ENCODE measurements at places on chromosomes 2 and 18.

DNA sequence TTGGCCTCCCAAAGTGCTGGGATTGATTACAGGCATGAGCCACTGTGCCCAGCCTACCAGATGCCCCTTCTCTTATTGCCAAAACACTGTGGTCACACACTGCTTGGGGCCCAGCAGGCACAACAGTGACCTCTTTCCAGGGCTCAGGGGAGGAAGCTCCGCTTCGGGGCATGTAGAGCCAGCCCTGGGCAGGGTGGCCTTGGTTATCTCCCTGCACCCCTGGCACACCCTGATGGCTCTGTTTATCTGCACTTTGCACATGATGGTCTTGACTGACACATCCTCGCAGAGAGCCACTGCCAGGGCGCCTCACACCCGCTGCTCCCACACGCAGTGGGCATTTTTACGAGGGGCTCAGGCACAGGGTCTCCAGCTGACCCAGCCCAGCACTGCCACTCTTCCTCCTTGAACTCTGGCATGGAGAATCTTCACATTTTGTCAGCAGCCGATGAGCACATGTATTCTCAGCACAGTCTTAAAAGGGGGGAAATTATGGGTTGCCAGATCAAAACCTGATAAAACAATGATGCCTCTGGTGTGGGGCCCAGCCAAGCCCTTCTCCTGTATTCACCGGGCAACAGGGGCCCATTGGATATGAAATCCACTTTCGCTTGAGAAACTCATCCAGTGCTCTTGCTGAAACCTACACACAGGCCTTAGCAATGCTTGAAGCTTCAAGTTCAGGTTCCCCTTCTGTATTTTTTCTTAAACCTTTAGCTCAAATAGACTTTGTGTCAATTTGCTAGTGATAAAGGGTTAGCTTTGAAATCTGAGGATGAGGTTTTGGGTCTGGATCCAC, 5.9 kb downstream of the GYPC start:
- no peak for DNase-seq

- DNase-seq: no peak
Observed at GRCh38 chr2:22897428-22897827, 487.6 kb upstream of the KLHL29 start.

GRCh38 chr18:45708831-45709230, 15.2 kb upstream of the SLC14A1 start:
- DNase-seq: no peak

DNA sequence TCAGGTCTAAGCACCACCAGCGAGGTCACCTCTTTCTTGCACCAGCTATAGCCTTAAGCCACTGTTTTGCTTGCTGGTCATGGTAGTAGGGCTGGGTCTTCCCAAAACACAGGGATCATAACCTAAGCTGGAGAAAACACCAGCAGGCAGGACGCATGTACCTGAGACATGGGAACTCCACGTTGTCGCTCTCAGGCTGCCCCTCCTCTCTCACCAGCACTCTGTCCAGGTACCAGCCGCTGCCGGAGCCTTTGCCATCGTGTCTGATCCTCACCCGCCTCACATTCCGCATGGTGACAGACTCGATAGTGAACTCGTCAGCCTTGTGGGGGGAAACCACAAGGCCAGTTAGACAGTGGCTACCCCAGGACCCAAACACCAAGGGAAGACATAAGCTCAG, 79.5 kb downstream of the LOXHD1 start:
- no peak for DNase-seq

DNA sequence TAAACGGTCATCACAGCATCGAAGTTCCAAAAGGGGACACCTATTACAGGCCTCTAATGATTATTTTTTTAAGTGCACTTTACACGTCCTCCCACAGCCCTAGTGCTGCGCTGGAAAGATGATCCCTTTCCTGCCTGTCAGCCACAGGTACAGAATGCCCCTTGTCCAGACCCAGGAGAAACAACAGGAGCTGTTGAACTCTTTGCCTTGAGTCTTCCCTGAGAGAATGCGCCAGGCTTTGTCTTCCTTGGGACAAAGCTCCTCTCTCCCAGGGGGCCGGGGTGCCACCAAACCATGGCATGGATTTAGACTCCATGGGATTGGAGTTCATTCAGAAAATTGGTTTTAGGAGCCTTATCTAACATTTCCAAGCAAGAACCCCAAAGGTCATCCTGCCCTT, 319.0 kb upstream of the SOX11 start:
- DNase-seq: no peak

DNA sequence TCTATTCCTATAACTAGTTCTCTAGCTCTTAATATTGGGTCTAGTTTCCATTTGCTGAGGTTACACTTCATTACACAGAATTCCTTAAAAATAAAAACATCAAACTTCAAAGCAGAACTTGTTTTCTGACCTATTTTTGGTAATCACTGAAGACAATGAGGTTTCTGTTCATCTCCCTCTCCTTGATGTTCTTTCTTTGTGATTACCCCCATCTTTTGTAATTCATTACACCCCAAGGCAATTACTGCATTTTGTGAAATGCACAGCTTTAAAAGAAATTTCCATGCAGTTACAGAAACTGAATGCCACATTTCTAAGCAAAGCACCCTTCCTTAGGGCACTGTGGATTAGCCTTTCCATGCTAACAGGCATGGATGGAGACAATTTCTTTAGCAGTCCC, 363.2 kb upstream of the RND3 start:
- DNase-seq: no peak

DNA sequence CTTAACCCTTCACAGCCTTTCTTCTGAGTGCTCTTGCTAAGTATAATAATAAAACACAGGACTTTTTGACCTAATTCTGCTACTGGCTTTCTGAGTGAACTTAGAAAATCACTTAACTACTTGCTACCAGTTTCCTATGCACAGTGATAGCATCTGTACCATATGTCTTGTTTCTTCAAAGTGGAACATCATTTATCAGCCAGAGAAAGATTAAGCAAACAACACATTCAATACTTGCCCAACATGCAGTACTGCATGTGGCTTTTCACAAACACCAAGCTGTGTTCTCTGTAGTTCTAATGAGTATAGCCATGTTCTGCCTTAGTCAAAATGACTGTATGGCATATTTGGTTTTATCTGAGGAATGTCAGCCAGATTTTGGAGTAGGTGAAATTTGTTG, 1286.6 kb upstream of the ZEB2 start:
- DNase-seq: no peak

DNA sequence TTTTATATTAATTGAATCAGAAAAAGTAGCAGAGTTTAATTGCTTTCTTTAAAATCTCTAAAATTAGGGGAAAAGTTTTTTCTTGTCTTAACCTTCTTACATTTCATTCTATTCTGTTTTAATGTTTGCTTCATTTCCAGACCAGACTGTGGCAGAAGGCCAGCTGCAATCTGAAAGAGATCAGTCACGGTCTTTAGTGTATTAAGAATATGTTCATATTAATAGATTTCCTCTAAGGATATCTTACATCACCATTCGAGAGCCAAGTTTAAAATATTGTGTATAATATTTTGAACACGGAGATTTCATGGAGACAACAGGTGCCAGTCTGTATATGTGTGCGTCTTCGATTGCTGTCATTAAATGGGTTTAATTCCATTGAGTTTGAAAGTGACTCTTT, 230.9 kb upstream of the ZSWIM2 start:
- no peak for DNase-seq

GRCh38 chr18:7668392-7668791, 101.3 kb downstream of the PTPRM start:
- no peak for DNase-seq

DNA sequence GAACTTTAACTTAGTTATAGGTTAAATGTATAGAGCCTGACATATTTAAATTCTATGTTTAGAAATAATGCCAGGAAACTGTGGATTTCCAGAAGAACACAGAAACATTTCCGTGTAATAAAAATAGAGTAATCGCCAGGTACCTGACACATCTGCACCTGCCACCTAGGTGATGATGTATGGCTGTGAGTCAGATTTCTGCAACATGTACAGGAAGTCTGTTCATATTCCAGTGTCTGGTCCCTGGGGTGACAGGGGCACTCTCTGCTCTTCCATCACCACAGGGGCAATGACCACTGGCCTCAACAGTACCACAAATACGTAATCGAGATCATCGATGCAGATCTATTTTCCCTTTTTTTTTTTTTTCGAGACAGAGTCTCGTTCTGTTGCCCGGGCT, 101.1 kb upstream of the LPIN2 start:
- no peak for DNase-seq

DNA sequence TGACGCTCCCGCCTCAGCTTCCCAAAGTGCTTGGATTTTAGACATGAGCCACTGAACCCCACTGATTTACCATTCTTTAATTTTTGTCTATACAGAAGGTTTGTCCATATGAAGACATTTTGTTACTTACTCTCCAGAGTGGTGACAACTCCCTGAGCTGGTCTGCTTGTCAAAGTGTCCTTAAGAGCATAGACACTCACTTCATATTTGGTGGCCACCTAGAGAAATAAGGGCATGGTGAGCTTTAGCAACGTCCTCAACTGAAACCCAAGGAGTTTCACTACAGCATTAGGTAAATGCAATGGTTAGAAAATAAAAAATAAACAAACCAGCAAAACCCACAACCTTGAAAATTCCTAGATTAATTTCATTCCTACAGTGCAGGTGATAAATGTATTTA, 57.8 kb downstream of the FN1 start:
- DNase-seq: no peak

DNA sequence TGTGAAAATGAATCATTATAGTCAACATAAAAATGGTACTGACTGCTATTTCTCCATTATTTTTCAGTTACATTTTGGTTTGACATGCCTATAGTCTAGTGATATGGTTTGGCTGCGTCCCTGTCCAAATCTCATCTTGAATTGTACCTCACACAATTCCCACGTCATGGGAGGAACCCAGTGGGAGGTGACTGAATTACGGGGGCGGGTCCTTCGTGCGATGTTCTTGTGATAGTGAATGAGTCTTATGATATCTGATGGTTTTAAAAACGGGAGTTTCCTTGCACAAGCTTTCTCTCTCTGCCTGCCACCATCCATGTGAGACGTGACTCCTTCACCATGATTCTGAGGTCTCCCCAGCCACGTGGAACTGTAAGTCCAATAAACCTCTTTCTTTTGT, 70.3 kb downstream of the BAZ2B start:
- DNase-seq: no peak

GRCh38 chr2:190470256-190470826, 62.2 kb downstream of the MFSD6 start:
- no peak for DNase-seq

- no peak for DNase-seq
Observed at GRCh38 chr2:9170458-9171130, 36.0 kb upstream of the ASAP2 start.

- no peak for DNase-seq
Observed at GRCh38 chr2:226030369-226030768, 630.9 kb downstream of the NYAP2 start.

- peak; percentile 34 for DNase-seq
Observed at GRCh38 chr18:47284721-47285395, 33.4 kb upstream of the SKOR2 start.

DNA sequence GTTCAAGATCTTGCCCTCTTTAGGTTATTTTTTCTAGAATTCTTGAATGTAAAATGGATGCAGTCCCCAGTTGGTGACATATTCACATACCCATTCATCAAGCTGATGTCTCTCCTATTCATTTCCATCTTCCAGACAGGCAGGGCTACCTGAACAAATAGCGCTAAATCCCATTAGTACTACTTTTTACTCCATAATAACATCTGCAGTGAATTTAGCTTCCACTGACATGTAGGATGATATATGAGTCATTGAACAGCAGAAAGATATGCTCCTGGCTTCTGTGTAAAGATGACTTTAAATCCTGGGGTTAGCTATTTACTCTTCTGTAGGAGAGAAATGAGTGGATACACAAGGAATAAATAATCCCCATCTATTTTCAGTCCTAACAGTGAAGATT, 194.7 kb downstream of the RND3 start:
- DNase-seq: no peak

GRCh38 chr2:220281771-220282170, 654.3 kb downstream of the SLC4A3 start:
- no peak for DNase-seq

GRCh38 chr2:71789556-71790204, 336.3 kb downstream of the DYSF start:
- DNase-seq: no peak

GRCh38 chr2:53821810-53822209, 35.0 kb downstream of the ERLEC1 start:
- DNase-seq: no peak

DNA sequence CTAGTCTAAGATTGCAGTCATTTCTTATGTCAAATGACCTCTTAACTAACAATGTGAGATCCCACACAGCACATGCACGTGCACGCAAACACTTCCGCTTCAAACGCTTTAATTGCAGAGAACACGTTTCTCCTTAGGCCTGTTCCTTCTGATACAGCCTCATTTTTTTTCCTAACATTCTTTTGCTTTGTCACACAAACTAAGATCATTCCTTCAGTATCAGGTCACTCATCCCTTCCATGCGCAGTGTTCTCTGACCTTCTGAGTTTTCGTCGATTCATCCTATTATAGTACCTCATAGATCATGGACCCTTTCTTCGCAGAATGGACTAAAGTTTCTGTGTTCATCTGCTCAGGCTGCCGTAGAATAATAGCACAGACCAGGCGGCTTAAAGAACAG, 327.1 kb upstream of the CDH19 start:
- DNase-seq: no peak

DNA sequence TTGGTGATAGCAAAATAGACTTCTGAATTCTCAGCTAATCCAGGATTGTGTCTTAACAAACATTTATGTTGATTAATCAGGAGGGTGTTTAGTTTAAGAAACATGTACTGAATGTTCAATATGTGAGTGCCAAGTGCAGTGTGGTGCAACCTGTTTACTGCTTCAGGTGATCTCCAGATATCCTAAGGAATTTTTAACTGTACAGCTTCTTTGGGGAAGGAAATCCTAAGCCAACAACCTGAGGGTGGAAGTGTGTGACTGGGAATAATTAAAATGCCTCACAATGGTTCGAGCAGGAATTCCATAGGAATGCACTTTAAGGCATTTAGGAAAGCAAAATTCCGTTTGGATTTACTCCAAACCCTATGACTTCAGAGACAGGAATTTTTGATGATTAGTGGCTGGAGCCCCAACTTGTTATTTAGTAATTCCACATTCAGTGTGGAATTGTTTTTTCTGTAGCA, 16.4 kb downstream of the CRIM1 start:
- no peak for DNase-seq

DNA sequence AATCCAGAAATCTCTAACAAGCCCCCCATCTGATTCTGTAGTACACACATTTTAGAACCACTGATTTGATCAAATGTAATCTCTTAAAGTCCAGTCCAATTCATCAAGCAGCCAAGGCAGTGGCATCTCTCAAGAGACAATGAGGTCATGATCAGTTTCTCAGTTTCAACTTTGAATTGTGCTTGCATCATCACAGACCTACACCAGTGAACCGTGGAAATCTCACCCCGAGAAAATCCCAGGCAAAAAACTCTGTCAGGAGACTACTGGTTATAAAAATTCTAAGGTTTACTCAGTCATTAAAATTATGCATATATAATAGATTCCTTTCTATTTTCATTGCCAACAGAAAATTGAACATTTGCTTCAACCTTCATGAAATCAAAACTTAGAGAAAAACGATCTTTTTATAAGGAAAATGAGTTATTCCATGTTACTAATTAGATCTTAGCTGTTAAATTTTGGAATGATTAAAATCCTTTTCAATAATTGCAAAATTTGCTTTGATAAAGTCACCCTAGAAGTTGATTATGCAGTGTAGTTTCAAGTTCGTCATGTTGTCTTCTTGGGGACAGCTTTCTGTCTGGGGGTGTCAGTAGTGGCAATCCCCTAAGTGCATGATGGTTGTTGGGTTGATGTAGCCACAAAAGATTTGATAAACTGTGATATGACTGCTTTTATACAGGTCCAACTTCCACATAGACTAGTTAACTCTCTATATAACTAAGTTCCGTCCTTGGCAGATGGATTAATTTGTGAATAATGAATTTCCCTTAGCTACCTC, 235.0 kb downstream of the CAMKMT start:
- DNase-seq: no peak

GRCh38 chr2:37604716-37605115, 66.7 kb downstream of the CDC42EP3 start:
- DNase-seq: no peak

Data from RPMI8226 (cell line).